GM06990 (cell line): ENCODE measurements at places on chromosomes 6 and 20.
A peak's percentile ranks its signal among the peaks of the same experiment; 100 is the strongest.

- DNase-seq: no peak
Measured at GRCh38 chr6:161832622-161833021, 558.8 kb upstream of the AGPAT4 start.

- no peak for DNase-seq
Measured at GRCh38 chr6:125827788-125828320, 37.1 kb downstream of the NCOA7 start.

GRCh38 chr20:61127311-61128039, 124.6 kb upstream of the CDH4 start:
- DNase-seq: no peak

GRCh38 chr20:53652859-53653517, 59.3 kb upstream of the ZNF217 start:
- no peak for DNase-seq

GRCh38 chr6:163955096-163955495, 540.6 kb downstream of the QKI start:
- no peak for DNase-seq

- DNase-seq: no peak
Measured at GRCh38 chr20:59676126-59676850, 71.9 kb downstream of the PHACTR3 start.

DNA sequence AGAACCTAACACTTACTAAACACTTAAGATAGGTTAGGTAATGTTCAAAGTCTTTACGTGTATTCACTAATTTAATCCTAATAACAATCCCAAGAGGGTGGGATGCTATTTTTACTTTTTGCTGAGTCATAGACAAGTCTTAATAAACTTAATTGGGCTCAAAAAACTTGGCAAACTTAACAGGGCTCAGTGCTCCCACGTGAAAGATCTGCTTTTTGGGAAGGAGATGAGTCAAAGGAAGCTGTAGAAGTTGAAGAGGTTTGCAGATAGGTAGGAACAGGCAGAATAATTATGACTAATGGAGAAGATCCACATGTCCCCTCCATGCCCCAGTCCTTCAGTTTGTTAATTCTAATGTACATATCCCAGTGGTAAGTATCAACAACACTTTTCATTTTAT, 44.5 kb upstream of the STMND1 start:
- no peak for DNase-seq

DNA sequence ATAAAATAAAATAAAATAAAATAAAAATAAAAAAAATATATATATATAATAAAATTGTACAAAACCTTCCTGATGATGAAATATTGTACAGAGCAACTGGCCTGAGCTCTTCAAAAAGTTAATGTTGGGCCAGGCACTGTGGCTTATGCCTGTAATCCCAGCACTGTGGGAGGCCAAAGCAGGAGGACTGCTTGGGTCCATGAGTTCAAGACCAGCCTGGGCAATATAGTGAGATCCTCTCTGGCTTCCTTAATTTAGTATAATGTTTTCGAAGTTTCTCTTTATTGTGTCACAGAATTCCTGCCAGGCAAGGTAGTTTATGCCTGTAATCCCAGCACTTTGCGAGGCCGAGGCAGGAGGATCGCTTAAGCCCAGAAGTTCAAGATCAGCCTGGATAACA, 113.9 kb upstream of the SALL4 start:
- DNase-seq: no peak

GRCh38 chr20:16100767-16101166, 472.5 kb downstream of the KIF16B start:
- DNase-seq: no peak

DNA sequence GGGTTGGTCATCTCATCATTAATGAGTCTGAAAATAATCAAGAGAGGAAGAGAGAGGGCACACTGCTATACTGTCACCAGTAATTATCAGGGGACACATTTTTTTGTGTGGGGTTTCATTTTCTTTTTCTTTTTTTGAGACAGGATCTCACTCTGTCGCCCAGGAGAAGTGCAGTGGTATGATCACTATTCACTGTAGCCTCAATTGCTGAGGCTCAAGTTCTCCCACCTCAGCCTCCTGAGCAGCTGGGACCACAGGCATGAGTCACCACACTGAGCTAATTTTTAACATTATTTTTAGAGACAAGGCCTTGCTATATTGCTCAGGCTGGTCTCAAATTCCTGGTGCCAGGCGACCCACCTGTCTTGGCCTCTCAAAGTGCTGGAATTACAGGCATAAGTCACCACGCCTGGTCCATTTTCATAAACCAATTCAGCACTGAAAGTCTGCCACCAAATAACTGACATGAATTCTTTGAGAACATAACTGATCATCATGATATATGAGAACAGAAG, 43.3 kb downstream of the EPHA7 start:
- DNase-seq: no peak

DNA sequence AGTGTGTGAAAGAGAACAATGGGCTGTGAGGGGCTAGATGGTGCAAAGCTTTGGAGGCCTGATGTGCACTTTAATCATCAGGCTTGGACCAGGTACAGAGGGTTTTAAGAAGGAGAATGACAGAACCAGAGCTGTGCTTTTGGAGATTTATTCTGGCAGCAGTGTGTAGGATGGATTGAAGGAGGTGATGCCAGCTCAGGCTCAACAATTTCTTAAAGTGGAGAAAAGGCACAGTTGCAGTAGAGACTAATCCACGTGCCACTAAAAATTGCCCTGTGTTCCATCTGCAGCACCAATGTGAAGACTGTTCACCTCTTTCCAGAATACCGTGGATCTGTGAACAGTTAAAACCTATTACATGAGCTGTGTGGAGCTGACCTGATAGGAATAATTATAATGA, 134.7 kb downstream of the FUT9 start:
- DNase-seq: no peak

DNA sequence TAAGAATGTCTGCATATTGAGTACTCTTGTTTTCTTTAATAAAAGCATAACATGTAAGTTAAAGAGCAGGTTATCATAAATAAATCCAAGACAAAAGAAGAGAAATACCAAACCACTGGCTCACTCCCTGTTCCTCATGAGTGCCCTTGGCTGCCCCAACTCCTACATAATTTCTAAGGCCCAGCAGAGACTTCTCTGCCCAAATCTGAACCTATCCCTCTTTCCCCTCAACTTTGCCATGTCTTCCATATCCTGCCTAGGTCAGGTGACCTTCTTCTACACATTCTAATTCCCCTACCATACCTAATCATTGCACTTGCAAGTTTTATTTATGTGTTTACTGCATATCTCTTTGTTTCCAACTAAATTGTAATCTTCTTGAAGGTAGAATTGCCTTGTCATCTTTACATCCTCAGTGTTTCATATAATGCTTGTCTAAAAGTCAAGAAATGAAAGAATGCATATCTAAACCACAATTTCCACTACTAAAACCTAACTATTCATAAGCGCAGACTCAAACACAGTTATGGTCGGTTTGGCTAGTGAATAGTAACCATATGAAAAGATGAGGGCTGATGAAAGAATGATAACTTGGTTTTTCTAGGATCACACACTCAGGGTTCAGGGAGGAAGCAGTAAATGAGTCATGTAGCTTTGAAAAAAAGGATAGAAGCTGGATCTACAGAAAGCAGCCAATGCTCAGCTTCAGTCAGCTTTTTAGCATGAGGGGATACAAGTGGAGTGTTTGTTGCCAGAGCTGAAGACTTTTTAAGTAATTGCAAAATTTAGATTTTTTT, 53.3 kb upstream of the EYA4 start:
- DNase-seq: no peak

DNA sequence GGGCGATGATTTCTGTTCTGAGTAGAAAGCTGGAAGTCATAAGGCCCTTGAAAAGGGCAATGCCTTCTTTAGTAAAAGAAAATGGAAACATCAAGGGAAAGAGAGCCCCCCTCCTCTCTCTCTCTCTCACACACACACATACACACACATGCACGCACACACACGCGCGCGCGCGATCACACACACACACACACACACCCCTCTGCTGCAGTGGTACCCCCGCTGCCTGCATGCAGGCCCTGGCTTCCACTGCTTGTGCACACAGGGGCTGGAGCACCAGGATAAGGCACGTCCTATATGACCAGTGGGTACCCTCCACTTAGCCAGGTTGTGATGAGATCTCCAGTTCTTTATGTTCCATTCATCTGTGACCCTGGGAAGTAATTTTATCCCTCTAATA, 300.9 kb downstream of the SLC35F1 start:
- DNase-seq: no peak

- peak; percentile 22 for DNase-seq
Measured at GRCh38 chr6:161418463-161418945, 144.6 kb upstream of the AGPAT4 start.

DNA sequence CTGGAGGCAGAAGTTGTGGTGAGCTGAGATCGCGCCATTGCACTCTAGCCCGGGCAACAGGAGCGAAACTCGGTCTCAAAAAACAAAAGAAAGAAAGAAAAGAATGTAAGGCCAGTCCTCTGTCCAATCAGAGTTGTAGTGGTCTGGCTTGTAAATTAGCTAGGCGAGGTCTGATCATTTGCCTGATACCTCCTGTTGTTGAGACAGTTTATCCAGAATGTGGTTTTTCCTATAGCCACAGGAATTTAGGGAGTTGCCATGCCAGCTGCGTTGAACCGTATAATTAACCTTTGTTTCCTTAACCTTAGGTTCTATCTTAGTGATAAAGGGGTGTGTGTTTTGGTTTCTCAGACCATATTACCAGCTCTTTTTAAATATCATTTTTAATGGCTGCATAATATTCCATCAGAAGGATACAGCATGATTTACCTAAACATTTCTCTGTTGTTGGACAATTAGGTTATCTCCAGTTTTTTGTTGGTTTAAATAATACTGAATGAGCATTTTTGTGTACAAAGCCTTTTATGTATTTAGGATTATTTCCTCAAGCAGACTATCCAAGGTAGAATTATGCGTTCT, 11.7 kb upstream of the PPARD start:
- no peak for DNase-seq

GRCh38 chr20:17614812-17615644, 45.2 kb downstream of the DSTN start:
- no peak for DNase-seq

GRCh38 chr6:65289491-65289890, 417.5 kb downstream of the EYS start:
- no peak for DNase-seq

GRCh38 chr6:6856538-6857523, 250.9 kb upstream of the RREB1 start:
- peak; percentile 69 for DNase-seq

GRCh38 chr20:51366155-51366886, 176.2 kb downstream of the NFATC2 start:
- DNase-seq: no peak

GRCh38 chr6:169425628-169426370, 172.2 kb upstream of the THBS2 start:
- DNase-seq: no peak

- DNase-seq: no peak
Measured at GRCh38 chr20:52410731-52411234, 219.2 kb upstream of the ZFP64 start.

DNA sequence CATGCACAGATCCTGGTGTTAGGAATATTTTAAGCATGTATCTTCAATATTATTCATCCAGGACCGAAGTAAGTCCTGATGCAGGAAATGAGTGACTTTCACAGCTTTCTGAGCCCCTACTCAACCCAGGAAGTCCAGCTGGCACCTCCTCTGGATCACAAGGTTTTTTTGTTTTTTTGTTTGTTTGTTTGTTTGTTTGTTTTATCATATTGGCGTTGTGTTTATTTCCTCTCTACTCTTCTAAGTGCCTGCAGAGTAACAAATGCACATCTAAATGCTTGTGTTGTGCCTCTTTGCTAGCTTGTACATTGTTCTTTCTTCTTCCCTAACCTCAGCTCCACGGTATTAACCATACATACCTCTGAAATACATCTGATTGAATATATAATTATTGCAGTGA, 594.3 kb upstream of the ADGRB3 start:
- DNase-seq: no peak

DNA sequence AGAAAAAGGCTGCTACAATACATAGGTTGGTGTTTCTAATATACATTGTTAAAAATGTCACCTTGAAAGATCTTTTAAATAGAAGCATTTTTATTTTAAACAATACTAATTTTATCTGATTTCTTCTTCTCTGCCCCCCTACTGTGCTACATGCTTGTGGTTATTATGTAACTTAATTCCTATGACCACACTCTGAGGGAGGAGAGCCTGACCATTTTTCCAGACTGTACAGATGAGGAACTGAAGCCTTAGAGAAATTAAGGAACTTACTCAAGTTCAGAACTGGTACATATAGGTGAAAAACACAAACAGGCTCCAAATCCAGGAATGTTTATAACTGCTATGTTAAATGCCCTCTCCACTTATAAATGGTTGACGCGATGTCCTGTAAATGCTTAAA, 43.4 kb upstream of the ARHGAP18 start:
- no peak for DNase-seq

- DNase-seq: peak; percentile 97
Measured at GRCh38 chr20:35454881-35455609, at the start of gene CEP250. Gene CEP250, plus strand, starts transcription at chr20:35455598. Its CDS starts 6,770 bp downstream, at chr20:35462368.

- no peak for DNase-seq
Measured at GRCh38 chr6:116371120-116371917, 572 bp downstream of the DSE start.

- DNase-seq: no peak
Measured at GRCh38 chr20:20253039-20253743, 114.7 kb upstream of the INSM1 start.

GRCh38 chr6:118935331-118935668, 341 bp upstream of the MCM9 start:
- no peak for DNase-seq

DNA sequence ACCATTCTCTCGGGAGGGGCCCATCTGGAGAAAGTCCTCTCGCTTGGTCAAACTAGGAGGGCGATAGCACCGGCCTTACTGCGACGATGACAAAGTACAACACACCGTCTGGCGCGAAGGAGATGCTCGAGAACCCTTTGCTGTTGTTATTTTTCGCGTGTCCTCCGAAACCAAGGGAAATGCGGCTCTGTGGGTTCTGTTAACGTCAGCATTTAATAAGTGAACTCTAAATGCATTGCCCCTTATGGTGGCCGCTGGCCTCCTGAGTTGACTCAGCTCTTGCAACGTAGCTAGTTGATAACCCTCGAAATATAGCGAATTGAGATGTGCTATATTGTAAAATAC, 577 bp upstream of the SCAND1 start:
- DNase-seq: no peak
